ENCODE measurements at places on chromosomes 5 and 9.

DNA sequence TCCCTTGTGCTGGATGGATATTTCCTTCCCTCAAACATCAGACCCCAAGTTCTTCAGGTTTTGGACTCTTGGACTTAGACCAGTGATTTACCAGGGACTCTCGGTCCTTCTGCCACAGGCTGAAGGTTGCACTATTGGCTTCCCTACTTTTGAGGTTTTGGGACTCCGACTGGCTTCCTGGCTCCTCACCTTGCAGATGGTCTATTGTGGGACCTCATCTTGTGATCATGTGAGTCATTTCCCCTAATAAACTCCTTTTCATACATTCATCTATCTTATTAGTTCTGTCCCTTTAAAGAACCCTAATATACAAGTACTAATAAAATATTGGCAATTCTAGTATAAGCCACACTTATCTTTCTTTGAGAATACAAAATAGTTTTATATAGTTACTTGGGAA, 1078.9 kb downstream of the CDH12 start:
- DNase-seq, result no peak

DNA sequence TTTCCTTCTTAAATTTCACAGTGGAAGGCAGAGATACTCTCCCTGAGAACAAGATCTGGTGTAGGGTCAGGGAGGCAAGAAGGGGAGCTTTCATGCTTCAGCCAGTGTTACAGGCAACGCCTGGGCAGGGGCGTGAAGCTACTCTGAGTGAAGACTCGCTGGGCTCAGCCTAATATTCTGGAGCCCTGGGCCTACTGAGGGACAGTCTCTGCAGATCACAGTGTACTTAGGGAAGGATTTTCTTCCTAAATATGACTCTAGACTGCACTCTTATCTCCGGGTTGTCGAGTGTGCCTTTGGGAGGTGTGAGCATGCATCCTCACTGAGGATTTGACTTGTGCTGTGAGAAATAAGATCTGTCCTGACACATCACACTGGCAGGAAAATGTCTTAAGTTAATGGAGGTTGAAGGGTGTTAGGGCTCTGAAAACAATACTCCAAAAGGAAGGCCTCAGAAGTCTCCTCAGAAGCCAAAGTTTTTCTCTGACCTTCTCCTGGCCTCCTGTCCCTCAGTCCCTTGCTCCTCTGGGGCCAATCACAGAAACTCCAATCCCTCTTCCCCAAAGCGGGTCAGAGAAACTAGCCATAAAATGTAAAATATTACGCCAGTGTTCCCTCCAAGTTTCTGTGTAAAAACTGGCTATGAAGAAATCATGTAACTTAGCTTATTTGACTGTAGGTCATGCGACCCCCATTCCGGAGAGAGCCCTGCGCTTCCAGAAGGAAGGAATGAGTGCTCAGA, 156.8 kb upstream of the TBC1D2 start:
- no peak for DNase-seq

DNA sequence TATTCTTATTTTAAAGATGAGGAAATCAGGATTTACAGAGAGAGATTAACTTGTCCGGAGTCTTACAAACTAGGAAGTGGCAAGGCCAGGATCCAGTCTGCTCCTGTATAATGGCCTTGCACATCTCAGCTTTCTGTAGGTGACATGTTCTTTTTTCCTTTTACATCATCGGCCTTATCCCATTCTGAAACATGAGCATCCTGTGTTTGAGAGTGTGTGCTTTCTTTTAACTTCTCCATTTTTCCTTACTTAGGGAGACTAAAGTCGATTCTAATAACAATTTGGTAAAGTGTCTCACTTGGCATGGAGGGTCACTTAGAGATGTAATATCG, 214.6 kb downstream of the CD180 start:
- no peak for DNase-seq

GRCh38 chr9:27053369-27054022, 48.0 kb upstream of the LRRC19 start:
- DNase-seq, result no peak

GRCh38 chr9:79362100-79363081, 209.4 kb upstream of the TLE4 start:
- DNase-seq, result no peak

GRCh38 chr9:121612511-121612998, 38.9 kb upstream of the DAB2IP start:
- DNase-seq, result no peak

DNA sequence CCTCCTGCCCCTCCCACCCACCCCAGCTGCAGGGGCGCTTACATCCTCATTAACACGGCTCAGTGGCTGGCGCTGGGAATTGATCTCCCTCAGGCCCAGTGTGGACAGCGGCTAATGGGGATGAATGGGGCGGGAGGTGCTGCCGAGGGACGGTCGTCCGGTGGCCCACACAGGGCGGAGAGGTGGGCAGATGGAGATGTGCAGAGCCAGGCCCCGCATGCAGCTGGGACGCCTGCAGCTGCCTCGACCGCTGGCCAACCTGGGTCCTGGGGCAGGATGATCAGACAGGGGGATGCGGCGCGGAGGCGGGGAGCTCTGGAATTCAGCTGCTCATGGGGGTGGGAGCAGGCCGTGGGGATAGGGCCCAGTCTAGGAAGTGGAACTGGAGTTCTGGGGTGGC, 17.6 kb downstream of the TSPAN17 start:
- DNase-seq, result no peak

DNA sequence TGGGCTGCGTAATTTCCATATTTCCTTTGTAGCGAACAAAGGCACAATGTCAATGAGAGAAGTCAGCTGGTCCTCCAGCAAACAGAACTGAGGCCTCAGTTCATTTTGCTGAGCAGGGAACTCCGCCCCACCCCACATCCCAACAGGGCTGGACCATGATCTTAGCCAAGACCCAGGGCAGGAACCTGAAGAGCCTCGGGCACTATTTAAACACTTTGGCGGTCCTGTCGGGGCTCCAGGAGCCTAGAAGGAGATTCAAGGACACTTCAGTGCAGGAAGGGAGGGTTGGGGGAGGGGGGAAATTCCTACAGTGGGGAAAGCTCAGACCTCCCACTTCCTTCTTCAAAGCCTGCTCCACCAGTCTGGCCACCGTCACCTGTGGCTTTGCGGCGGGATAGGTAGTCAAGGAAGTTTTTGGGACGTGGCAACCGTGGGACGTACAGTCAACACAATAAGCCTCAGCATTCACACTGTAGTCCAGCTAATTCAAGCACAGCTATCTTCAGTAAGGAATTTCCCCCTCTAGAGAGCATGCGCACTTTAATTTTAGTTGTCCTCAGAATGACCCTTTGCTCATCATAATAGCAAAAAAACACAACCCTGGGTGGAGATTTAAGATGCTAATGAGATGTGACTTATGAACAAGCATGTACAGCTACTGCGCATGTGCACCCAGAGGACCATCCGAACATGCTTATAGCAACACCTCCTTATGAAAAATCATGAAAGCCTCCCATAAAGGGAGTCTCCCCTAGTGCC, 30.9 kb downstream of the S1PR3 start:
- no peak for DNase-seq

DNA sequence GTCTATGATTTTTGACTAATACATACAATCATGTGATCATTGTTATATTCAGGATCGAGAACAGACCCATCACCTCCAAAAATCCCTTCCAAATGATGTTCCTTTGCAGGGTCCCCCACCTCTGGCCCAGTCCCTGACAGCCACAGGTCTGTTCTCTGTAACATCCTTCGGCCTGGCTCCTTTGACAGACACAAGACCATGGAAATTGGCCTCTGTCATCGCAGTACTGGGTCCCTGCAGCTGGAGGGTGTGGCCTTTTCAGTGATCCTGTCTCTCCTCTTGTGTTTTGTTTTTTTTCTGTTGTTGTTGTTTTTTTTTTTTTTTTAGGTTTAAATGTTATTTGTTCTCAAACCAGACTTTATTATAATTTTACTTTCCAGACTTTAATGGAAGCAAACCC, 27.4 kb upstream of the ANKRD33B start:
- no peak for DNase-seq

- no peak for DNase-seq
These were observed 35.3 kb upstream of the SPDL1 start for GRCh38 chr5:169548315-169548714.

DNA sequence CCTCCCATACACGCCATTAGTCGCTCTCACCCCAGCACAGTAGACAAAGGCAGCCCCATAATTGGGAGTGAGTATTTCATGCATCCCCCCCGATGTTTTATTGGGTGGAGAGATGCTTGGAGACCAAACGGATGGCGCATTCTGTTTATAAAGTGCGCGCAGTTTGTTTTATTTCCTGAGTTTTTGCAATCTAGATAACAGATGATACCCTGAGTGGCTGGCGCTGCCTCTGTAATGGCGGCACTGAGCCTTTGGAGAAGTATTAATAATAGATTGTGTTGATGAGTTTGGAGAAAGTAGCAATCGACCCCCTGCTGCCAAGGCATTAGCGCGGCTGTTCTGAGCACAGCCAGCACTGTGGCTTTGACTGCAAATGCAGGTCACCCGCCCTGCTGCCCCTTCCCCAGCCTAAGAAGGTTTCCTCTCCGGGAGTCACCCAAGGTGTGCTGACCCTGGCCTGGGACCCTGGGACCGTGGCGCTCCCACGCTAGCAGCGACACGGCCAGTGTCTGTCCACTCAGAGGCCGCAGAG, 74.3 kb downstream of the LMX1B start:
- DNase-seq, result no peak

- DNase-seq, result no peak
These were observed 193.3 kb upstream of the GRIN3A start for GRCh38 chr9:101931756-101932155.

GRCh38 chr5:117488976-117489500, 914.4 kb upstream of the SEMA6A start:
- no peak for DNase-seq

DNA sequence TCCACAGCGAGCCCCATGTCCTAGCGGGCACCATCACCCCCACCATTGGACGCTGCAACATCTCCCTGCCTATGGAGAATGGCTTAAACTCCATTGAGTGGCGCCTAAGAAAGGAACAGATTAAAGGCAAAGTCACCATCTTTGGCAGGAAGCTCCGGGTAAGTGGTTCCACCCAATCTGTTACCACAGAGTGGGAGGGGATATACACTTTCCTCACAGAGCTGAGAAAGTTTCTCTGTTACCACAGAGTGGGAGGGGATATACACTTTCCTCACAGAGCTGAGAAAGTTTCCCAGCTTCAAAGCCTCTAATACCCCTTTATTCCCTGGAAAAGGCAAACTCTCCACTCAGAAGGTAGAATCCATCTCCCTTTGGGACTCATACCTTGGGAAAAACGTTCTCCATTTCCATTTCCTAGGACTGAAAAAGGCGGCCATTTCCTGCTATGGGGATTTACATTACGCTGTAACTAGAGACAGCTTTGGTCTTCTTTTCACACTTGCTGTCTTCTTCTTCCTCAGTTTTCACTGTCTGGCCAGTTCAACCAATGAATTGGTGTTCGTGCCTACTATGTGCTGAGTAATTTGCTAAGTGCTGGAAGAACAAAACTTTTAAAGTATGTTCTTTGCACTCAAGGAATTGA, 63.4 kb upstream of the WWC1 start:
- peak; percentile 49 for DNase-seq

- peak; percentile 53 for DNase-seq
These were observed 50.4 kb downstream of the PPIC start for GRCh38 chr5:122985954-122986721.

DNA sequence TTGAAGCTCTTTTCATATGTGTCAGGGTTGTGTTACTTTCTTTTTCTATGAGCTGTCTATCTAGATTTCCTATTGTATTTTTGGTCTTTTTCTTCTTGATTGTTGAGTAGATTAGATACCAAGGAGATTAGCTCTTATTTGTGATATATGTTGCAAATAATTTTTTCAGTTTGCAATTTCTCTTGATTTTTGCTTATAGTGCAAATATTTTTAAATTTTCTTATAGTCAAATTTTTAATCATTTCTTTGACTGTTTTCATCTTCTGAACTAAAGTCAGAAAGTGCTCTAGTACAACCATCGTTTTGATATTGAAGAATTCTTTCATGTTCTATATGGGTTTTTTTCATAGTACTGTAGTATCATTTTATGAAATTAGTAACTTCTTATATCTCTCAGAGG, 193.7 kb downstream of the OSTF1 start:
- DNase-seq, result no peak

DNA sequence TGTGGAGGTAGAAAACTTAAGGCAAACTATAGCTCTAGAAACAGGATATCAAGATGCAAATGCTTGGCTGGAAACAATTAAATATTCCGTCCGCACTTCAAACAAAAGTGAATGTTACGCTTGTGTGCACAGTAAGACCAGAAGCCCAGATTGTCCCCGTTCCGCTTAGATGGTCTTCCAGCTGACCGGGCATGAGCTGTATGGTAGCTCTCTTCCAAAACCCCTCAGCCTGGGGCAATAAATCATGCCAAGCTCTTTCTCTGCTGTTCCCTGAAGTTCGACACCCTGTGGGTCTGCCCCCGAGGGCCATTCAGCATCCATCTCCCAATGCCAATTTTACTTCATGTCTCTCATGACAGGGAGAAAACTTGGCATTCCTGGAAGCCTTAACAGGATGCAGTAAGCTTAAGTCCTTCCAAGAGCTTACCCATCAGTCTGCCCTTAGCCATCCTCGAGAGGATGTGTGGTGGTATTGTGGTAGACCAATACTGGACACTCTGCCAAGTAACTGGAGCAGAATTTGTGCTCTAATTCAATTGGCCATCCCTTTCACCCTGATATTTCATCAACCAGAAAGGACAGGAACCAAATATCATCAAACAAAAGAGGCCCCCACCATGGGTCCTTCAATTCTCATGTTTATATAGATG, 70.7 kb upstream of the RANBP6 start:
- no peak for DNase-seq

GRCh38 chr5:137876101-137876500, 8.4 kb downstream of the MYOT start:
- no peak for DNase-seq

DNA sequence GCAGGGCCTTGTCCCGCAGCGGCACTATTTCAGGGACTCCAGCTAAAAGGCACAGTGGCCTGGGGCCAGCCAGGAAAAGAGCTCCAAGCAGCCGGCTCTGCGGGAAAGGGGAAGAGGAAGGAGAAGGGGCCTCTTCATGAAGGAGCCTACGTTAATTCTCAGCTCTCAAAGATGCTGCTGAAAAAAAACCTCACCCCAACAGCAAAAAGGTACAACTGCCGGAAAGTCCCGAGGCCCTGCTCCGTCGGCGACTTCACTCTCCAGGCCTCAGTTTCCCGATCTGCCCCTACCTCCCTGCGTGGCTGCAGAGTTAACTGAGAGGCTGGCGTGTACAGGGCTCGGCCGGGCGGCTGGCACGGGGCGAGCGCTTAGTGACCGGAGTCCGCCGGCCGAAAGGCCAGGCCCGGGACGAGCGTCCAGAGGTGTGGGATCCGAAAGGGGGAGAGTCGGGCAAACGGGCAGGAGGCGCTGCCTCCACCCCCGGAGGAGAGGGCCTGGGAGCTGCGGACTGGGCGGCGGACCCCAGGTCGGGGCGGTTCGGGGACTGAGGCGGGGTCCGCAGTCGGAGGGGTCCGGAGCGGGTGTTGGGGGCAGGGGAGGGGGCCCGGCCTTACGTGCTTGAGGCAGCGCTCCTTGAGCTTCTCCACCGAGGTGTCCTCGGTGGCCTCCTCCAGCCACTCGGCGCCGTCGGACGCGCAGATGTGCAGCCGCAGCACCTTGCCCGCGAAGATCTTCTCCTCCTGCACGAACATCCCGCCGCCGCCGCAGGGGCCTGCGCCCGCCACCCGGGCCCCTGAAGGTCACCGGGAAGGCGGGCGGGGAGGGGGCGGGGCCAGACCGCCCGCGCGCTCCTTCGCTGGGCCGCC, 529 bp downstream of the UBAC1 start:
- DNase-seq, result peak; percentile 59

- DNase-seq, result no peak
These were observed 65.0 kb downstream of the ROR2 start for GRCh38 chr9:91884696-91885687.
